Stimulated activated CD4-positive, alpha-beta T cell treated with anti-CD3 and anti-CD28 coated beads, Interleukin-1b, Interleukin-23, amount 100 ng/mL, for 1 hour (primary cell): ENCODE measurements at places on chromosomes 12 and 14.

DNA sequence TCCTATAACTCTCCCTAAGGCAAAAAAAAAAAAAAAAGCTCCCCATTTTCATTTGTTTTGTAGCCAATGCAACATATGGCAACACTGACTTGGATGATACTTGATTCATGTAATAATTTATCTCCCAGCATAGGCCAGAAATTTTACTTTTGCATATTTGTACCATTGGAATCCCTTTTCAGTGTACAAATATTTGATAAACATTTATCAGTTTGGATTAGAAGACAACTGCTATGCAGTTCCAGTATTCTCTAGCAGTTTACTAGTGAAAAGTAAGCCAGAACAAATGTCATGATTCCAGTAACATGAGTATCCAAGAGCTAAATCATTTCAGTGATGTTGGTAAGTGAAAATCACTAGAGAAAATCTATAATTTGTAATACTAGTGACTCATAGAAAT lies 392.3 kb downstream of the CCER1 start:
- DNase-seq = no peak

GRCh38 chr14:38329246-38329645 lies 73.4 kb upstream of the CLEC14A start:
- DNase-seq = no peak

DNA sequence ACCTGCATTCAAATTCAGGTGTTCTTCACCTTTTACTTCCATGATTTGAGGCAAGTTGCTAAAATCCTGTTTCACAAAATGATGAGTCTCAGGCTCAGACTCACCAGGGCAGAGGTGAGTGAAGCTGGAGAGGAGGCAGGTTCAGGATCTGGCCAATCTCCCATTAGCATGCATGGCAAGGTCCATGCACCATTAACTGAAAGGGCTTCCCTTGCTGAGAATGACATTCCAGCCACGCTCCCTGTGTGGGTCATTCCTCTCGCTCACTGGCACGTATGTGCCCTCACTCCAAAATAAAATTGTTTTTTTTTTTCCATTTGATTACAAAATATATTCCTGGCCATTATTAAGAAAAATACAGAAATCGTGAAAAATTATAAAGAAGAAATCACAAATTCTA lies 257.6 kb downstream of the C12orf75 start:
- no peak for DNase-seq

DNA sequence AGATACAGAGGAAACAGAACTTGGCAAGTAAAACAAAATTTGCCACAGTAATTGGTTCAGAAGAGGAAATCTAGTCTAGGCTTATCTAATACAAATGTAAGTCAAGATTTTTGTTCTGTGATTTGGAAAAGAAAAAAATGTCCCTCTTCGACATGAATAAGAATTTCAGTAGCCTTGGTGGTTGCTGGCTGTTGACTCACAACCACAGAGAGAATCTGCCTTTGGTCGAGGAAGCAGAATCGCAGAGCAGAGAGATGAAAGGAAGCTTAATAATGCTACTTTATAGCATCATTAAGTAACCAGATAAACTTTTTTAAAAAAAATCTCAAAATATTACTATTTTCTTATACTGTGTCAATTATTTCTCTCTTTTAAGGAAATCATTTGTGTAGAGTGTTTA lies 1096.6 kb downstream of the FLRT2 start:
- DNase-seq = no peak

DNA sequence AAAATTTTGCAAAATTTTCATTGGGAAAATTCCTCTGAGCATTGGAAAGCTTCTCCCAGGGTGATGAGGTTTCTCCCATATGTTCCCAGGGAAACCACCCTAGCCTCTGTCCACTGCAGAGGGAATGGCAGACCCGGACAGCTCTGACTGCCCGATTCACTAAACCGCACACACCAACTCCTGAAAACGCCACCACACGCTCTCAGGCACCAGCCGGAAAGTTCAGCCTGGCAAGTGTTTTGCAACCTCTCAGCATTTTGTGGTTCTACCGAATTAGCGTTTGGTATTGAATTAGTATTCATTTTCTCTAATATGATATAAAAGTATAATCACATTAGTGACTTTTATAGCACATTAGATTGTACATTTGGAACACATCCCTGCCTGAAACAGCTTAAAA lies 213.4 kb downstream of the PHETA1 start:
- DNase-seq = no peak

GRCh38 chr12:32398816-32399369 lies 465 bp upstream of the FGD4 start:
- DNase-seq = no peak

- DNase-seq = no peak
These were observed 353 bp downstream of the BAG5 start for GRCh38 chr14:103562179-103562428.

DNA sequence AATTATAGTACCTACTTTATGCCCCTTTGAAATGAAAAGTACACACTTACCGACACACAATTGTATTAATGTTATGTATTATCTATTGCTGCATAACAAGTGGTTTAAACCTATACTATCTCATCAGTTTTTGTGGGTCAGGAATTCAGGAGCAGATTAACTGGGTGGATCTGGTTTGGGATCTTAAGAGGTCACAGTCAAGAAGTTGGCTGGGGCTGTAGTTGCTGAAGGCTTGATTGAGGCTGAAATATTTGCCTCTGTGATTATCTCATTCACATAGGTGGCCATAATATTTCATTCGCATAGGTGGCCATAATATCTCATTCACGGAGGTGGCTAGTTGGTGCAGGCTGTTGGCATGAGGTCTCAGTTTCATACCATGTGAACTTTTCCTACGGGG lies 5.7 kb downstream of the METTL25 start:
- no peak for DNase-seq

DNA sequence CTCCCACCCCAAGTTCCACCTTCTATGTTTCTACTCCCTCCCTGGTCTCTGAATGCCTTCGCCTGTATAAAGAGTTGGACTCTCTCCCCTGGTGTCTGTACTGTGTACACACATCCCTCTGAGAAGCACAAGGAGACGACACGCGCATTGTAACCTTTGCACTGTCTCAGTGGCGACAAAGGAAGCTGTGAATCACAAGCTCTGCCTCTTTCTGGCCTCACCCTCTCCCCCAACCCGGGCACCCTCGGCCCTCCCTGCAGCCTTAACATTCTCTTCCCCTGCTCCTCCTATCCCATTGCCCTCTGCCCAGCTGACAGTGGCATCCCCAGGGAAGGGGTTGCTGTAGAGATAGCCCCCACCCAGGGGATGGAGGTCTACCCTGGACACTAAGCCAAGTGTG lies 2.5 kb upstream of the SMARCD1 start:
- DNase-seq = no peak

GRCh38 chr14:91827746-91828145 lies 39.6 kb downstream of the TC2N start:
- no peak for DNase-seq

DNA sequence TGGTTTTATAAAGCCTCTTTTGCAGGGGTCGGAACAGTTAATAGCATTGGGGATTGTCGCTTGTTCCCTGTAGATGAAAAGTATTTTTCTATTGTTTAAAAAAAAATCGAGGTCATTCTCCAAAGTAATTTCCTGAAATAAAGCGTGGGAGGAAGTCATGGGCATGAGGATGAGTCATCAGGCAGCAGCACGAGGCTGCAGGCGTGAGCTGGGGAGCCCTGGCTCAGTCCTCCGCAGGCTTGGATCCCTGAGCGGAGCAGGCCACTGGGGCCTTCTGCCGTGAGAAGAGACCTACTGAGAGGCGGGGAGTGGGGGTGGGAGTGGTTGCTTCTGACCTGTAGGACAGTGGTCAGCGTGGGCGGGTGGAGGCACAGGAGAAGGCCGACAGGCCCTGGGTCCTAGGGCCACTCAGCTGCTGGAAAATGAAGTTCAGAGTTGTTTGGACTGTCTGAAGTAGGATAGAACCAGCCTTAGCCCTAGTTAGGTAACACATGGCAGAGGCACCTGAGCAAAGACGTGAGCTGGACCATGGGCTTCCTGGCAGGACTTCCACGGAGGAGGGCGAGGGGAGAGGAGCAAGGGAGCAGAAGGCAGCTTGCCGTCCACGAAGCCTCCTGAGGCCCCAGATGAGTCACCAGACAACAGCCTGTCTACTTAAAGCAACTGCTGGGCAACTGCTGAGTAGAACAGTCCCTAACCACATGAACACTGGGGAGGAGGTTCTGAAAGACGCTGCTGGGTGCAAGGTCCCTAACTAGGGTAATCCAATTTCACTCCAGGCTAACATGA lies 21.1 kb upstream of the LGALS3 start:
- DNase-seq = no peak

- no peak for DNase-seq
These were observed 139.3 kb upstream of the PZP start for GRCh38 chr12:9347328-9348127.

- DNase-seq = no peak
These were observed 15.9 kb downstream of the FAM181A start for GRCh38 chr14:93943052-93943451.

GRCh38 chr14:31410048-31410650 lies 10.2 kb downstream of the HEATR5A start:
- DNase-seq = no peak

DNA sequence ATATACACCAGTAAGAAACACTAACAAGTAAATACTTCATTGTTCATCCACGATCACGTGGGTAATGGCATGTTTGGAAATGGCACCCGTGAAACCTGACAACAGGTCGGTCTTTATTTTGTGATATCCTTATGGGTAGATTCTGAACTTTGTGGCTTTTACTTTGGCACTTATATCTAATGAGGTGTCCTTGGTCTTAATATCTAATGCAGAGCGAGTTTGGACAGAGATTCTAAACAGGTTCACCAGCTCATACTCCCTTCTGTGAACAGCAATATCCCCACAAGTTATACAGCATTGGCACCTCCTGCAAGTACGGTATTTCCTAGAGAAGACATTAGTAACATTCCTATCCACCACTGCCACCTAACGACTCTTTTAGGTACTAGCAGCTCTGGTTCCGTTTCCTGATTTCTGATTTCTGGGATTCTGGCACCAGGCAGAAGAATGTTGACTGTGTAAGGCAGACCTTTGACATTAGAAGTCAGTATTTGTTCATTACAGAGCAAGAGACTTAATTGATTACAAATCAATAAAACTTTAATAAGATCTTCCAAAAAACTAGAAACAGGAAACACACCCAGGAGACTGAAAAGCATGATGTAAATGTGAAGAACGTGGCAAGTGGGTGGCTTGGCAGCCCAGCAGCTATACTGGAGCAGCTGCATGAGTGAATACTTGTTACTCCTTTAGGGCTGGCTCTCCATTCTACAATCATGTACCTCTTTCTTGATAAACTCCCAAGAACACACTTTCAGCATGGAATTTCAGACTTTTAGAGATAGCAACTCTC lies 2.5 kb downstream of the ANG start:
- no peak for DNase-seq

- DNase-seq = no peak
These were observed 73.2 kb downstream of the FERMT2 start for GRCh38 chr14:52877628-52878027.

DNA sequence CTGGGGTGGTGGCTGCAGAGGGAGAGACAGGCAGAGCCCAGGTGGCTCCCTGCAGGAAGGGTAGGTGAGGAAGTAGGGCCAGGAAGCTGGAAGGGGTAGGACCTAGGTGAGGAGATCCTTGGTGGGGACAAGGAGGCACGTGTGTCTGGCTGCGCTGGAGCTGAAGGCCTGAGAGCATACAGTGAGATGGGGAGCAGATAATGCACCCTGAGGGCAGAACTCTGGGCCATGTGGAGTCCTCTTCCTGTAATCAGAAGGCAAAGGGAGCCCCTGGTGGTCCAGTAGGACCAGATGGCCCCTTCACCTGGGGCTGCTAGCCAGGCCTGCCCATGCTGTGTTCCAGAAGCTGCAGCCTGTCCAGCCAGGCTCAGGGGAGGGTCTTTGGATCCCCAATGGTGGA lies 15.3 kb upstream of the KRT80 start:
- DNase-seq = no peak

DNA sequence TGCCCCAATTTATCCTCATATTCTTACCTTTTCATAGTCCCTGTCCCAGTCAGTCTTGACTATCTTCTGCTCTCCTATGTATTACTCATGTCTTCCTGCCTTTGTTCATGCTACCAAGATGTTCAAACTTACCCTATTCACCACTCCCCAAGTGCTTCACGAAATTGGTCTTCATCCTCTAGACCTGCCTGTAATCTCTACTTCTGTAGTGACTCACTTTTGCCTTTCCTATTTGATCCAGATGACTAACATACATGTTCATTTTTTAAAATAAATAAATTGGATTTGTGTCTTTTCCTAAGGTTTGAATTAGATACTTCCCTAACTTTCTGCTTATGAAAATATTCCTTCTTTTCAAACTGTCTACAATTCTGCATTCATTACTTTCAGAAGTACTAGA lies 107.7 kb upstream of the PPM1H start:
- DNase-seq = no peak

DNA sequence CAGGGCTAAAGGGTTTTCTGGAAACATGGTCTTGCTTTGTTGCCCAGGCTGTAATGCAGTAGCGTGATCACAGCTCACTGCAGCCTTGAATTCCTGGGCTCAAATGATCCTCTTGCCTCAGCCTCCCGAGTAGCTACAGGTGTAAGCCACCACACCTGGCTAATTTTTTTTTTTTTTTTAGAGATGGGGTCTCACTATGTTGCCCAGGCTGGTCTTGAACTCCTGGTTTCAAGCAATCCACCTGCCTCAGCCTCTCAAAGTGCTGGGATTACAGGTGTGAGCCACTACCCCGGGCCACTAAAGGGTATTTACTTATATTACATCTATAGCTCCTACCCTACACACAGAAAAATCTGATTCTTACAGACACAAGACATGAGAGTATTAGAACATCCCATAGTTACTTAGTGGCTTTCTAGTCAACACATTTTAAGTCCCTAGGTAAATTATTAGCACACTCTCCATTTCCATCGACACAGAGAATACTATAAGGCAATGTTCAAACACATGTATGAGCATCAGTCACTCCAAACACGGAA lies 6.2 kb upstream of the DCAF11 start:
- no peak for DNase-seq

DNA sequence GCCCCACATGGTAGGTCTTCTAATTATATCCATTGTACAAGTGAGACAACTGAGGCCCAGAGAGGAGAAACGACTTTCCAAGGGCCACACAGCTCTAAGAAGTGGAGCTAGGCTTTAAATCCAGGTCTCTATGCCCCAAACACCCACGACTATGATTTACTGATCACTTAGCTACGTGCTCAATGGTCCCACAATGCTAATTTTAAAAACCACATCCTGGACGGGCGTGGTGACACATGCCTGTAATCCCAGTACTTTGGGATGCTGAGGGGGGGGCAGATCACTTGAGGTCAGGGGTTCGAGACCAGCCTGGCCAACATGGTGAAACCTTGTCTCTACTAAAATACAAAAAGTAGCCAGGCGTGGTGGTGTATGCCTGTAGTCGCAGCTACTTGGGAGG lies 8.4 kb upstream of the MLEC start:
- no peak for DNase-seq

- DNase-seq = no peak
These were observed 42.6 kb downstream of the LIMA1 start for GRCh38 chr12:50240792-50241114.

GRCh38 chr12:47766502-47767215 lies 6.4 kb upstream of the SLC48A1 start:
- no peak for DNase-seq
